Breast epithelium (tissue), 4 donors: ENCODE measurements at places on chromosomes 2 and 18. TPM values are rescaled to one million over a fixed set of nuclear protein-coding genes. Genes with fewer than 3 reads are reported as not detected.

The POMC gene
- total RNA-seq, result 2.9 TPM

DNA sequence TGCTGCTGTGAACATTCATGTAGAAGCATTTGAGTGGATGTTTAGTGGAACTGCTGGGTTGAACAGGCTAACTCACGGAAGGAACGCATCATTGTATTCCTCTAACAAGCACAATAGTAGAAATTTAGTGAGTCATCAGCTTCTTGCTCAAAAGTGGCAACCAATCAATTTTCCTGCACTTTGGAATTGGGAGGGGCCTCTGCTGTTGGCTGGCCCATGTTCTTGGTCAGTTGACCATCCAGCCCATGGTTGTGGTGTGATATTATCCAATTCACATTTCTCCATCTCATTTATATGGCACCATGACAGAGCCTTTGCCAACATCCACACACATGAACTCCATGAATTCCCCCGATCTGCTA, 95.0 kb downstream of the TNFRSF11A start:
- DNase-seq, result no peak

The MAPK4 gene
- total RNA-seq, result 1.9 TPM

- DNase-seq, result no peak
Observed at GRCh38 chr2:88521445-88522073, 69.1 kb upstream of the FOXI3 start.

The FOXI3 gene
- total RNA-seq, result not detected
